Esophagus squamous epithelium (tissue), 5 donors: ENCODE measurements at places on chromosomes 4 and X. TPM values are rescaled to one million over a fixed set of nuclear protein-coding genes. Genes with fewer than 3 reads are reported as not detected.

The EIF4E gene
- 136 TPM for total RNA-seq

- H3K36me3 ChIP-seq: no peaks in the 10 kb centered on the region
- H3K4me1 ChIP-seq: no peaks in the 10 kb centered on the region
- no peak overlapping the region for H3K4me3 ChIP-seq
These were observed 221.1 kb downstream of the BMPR1B start for GRCh38 chr4:94978904-94979303.

The ARMCX4 gene
- total RNA-seq: 2.9 TPM

- DNase-seq: no peak
- H3K4me3 ChIP-seq: no peak overlapping the region
- peaks cover 68% of the 10 kb centered on the region for H3K36me3 ChIP-seq
- no peak overlapping the region for H3K27ac ChIP-seq
- H3K4me1 ChIP-seq: no peaks in the 10 kb centered on the region
These were observed 111.3 kb downstream of the TET2 start for GRCh38 chr4:105257817-105258495.

DNA sequence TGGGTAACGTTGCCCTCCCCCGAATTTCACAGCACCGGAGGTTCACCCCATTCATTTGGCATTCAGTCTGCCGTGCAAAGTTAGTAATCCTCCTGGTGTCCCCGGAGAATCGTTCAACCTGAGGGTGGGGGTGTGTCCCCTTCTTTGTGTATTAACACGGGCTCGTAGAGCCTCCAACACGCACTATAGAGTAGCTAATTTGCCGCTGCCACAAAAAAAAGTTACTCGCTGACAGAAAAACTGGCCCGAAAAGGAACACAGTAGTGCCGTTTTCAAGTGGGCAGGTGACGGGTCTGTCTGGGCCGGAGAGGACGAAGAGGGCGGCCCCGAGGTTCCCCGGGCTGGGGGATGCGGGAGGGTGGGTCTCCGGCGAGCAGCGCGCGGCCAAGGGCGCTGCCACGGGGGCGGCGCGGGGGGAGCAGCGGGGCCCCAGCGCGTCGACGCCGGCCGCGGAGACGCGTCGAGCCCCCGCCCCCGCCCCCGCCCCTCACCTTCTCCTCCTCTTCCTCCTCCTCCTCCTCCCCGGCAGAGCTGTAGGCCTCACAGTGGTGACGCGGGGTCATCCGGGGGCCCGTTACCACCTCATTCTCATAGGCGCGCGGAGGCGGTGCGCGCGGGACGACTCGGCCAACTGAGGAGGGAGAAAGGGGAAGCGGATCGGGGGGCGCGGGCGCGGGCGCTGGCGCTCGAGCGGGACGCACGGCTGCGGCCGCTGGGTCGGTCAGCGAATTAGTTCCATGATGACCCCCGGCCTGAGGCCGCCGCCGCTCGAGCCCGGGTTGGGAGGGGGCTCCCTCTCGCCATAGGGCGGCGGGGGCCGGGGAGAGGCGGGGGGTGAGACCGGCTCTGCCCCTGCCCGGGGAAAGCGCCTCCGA is 571 bp downstream of the CCNI start:
- H3K4me1 ChIP-seq: peaks cover 31% of the 10 kb centered on the region
- DNase-seq: peak; percentile 51
- no peaks in the 10 kb centered on the region for H3K36me3 ChIP-seq
- H3K27me3 ChIP-seq: no peaks in the 10 kb centered on the region

DNA sequence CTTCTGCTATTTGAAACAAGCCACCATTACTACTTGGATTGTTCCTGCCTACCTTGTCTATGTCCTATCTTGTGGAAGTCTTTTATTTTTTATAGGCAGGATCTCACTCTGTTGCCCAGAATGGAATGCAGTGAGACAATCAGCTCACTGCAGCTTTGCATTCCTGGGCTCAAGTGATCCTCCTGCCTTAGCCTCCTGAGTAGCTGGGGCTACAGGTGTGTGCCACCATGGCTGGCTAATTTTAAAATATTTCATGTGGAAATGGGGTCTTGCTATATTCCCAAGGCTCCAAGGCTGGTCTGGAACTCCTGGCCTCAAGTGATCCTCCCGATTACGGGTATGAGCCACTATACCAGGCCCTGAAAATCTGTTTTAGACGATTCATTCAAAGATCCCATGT is 7.6 kb downstream of the RPS3A start:
- no peak overlapping the region for H3K27ac ChIP-seq
- no peaks in the 10 kb centered on the region for H3K27me3 ChIP-seq
- DNase-seq: no peak
- H3K36me3 ChIP-seq: peaks cover 97% of the 10 kb centered on the region
- no peak overlapping the region for H3K4me3 ChIP-seq

- DNase-seq: no peak
- no peak overlapping the region for H3K4me3 ChIP-seq
- H3K36me3 ChIP-seq: no peaks in the 10 kb centered on the region
- no peaks in the 10 kb centered on the region for H3K4me1 ChIP-seq
- H3K27ac ChIP-seq: no peak overlapping the region
- H3K27me3 ChIP-seq: no peaks in the 10 kb centered on the region
These were observed 46.6 kb upstream of the HS6ST2 start for GRCh38 chrX:133005042-133005441.

The F8A3 gene
- 10.5 TPM for total RNA-seq

- H3K27me3 ChIP-seq: no peaks in the 10 kb centered on the region
- H3K4me1 ChIP-seq: no peaks in the 10 kb centered on the region
- no peak overlapping the region for H3K27ac ChIP-seq
- no peak overlapping the region for H3K4me3 ChIP-seq
- no peaks in the 10 kb centered on the region for H3K36me3 ChIP-seq
These were observed 65.3 kb downstream of the NEIL3 start for GRCh38 chr4:177374966-177375365.

GRCh38 chrX:155592331-155592730 is 20.4 kb downstream of the TMLHE start:
- H3K36me3 ChIP-seq: no peaks in the 10 kb centered on the region
- no peak overlapping the region for H3K4me3 ChIP-seq
- H3K27ac ChIP-seq: no peak overlapping the region
- H3K27me3 ChIP-seq: no peaks in the 10 kb centered on the region
- no peaks in the 10 kb centered on the region for H3K4me1 ChIP-seq

DNA sequence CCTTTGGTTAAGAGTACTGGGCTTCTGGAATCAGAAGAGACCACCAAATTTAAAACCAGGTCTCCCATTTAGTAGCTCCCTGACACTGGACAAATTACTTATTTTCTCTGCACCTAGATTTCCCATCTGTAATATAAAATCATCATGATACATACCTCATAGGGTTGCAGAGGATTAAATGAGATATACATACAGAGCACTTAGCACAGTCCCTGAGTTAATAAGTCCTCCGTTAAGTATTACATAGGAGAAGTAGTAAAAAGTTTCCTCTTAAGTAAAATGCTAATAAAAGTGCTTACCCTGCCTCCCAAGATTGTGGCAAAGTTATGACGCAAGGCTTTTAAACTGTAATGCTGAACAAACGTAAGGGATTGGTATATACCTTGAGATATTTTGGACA is 539 bp upstream of the CHIC1 start:
- H3K4me3 ChIP-seq: peak overlapping the region; percentile 42
- no peaks in the 10 kb centered on the region for H3K27me3 ChIP-seq
- DNase-seq: no peak
- peak overlapping the region; percentile 89 for H3K27ac ChIP-seq

The APLN gene
- 0.53 TPM for total RNA-seq

- H3K36me3 ChIP-seq: no peaks in the 10 kb centered on the region
- DNase-seq: no peak
- no peaks in the 10 kb centered on the region for H3K27me3 ChIP-seq
These were observed 1709.4 kb downstream of the ARAP2 start for GRCh38 chr4:34534916-34535315.

DNA sequence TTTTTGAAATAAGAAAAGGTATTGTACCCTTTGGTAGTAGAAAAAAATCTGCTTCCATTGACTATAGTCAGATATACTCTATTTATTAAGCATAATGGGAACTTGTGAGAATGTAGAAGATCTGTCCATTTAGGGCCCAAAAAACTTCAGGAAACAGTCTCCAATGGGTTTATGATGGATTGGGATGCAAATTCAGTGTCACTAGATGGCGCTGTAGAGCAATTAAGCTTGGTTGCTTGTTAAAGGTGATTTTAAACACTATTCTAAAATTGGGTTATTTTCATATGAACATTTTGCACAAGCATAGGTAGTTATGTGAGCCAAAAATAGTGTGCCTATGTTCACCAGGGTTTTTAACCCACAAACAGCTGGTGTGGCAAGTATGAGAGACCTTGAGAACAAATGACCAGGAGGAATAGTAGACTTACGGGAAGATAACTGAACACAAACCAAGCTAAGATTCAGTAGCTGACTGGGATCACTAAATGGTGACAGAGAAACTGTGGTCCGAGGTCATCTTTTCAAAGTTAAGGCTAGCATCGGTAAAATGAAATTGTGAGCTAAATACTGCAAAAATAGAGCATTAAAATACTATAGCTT is 80.3 kb upstream of the LSM6 start:
- no peaks in the 10 kb centered on the region for H3K4me1 ChIP-seq
- H3K4me3 ChIP-seq: no peak overlapping the region
- no peaks in the 10 kb centered on the region for H3K27me3 ChIP-seq

DNA sequence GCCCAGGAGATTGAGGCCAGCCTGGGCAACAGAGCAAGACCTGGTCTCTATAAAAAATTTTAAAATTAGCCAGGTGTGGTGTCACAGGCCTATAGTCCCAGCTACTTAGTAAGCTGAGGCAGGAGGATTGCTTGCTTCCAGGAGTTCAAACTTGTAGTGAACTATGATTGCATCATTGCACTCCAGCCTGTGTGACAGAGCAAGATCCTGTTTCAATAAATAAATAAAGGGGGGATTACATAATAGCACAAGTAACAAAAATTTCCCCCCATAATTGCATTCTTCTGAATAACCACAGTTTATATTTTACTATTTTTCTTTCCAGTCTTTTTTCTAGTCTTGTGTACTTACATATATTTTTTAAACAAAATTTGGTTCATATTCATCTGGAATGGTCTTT is 135.6 kb downstream of the CHIC2 start:
- H3K27me3 ChIP-seq: peaks cover 8% of the 10 kb centered on the region
- H3K27ac ChIP-seq: no peak overlapping the region
- no peak for DNase-seq
- H3K4me1 ChIP-seq: peaks cover 57% of the 10 kb centered on the region
- H3K4me3 ChIP-seq: no peak overlapping the region

- H3K27me3 ChIP-seq: no peaks in the 10 kb centered on the region
- H3K36me3 ChIP-seq: no peaks in the 10 kb centered on the region
- H3K27ac ChIP-seq: no peak overlapping the region
- H3K4me1 ChIP-seq: no peaks in the 10 kb centered on the region
These were observed 11.0 kb upstream of the OTC start for GRCh38 chrX:38341442-38341841.

- no peak for DNase-seq
- H3K4me1 ChIP-seq: peaks cover 32% of the 10 kb centered on the region
- peak overlapping the region; percentile 83 for H3K27ac ChIP-seq
These were observed 97.9 kb downstream of the PHKA2 start for GRCh38 chrX:18886005-18886343.

GRCh38 chr4:110196206-110196870 is 2.1 kb downstream of the ELOVL6 start:
- peak overlapping the region; percentile 91 for H3K27ac ChIP-seq
- no peaks in the 10 kb centered on the region for H3K4me1 ChIP-seq
- no peak for DNase-seq
- peak overlapping the region; percentile 91 for H3K4me3 ChIP-seq

DNA sequence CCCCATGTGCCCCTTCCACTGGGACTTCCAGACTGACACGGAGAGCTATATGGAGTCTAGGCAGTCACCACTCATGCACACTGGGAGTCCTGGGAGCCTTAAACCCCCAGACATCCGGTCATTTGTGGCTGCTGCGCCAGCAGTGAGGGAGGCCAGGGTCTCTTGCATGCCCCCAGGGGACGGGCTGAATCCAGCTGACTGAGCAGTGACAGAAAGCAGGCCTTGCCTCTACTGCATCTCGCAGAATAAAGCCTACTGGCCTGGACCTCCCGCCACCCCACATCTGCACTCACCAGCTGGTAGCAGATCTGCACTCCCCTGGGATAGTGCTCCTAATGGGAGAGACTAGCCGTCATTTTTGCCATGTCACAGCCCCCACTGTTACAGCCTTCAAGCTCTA is 1234.2 kb downstream of the FAM133A start:
- no peak overlapping the region for H3K4me3 ChIP-seq
- H3K27ac ChIP-seq: no peak overlapping the region

DNA sequence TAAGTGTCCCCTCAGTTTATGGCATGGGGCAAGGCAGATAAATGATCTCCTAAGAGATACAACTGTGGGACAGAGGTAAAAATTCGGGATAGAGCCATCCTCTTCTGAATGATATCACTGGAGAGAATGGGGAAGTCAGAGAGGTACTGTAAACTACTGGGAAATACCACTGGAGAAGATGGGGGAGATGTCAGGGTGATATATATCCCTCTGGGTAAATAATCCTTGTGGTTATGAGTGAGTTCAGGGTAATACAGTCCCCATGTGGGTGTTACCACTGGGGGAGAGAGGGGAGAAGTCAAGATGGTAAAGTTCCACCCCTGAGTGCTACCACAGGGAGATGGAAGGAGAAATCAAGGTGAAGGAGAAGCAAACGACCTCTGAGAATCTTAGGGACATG is 63.9 kb upstream of the ZNF81 start:
- H3K27me3 ChIP-seq: no peaks in the 10 kb centered on the region
- no peak overlapping the region for H3K27ac ChIP-seq
- H3K4me1 ChIP-seq: no peaks in the 10 kb centered on the region
- no peak for DNase-seq
- H3K4me3 ChIP-seq: no peak overlapping the region

- no peak for DNase-seq
- no peaks in the 10 kb centered on the region for H3K36me3 ChIP-seq
- no peak overlapping the region for H3K27ac ChIP-seq
- no peaks in the 10 kb centered on the region for H3K27me3 ChIP-seq
- no peaks in the 10 kb centered on the region for H3K4me1 ChIP-seq
These were observed 442.9 kb upstream of the RASGEF1B start for GRCh38 chr4:81914623-81915022.

GRCh38 chr4:5954056-5954760 is 61.3 kb upstream of the CRMP1 start:
- DNase-seq: no peak
- no peaks in the 10 kb centered on the region for H3K36me3 ChIP-seq
- peaks cover 19% of the 10 kb centered on the region for H3K4me1 ChIP-seq
- H3K4me3 ChIP-seq: no peak overlapping the region

DNA sequence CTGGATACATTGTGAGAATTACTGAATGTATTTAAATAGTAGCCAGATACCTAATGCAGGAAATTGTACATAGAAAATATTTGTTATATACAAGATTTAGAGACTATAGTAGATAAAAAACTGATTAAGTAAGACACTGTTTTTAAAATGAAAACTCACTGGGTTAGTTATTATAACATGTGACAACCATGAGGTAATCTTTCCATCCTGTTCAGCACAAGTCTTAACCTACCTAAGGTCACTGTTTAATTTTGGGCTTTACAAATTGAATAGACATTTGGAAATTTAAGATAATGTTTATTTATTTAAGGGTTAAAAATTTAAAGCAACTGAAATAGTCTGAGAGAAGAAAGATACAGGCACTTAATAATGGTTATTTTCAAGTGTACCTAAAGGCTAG is 102.1 kb downstream of the STIM2 start:
- H3K4me3 ChIP-seq: no peak overlapping the region
- H3K27me3 ChIP-seq: no peaks in the 10 kb centered on the region
- H3K36me3 ChIP-seq: no peaks in the 10 kb centered on the region
- no peak for DNase-seq
- H3K4me1 ChIP-seq: no peaks in the 10 kb centered on the region
